ENCODE measurements at places on chromosomes 4 and X.

DNA sequence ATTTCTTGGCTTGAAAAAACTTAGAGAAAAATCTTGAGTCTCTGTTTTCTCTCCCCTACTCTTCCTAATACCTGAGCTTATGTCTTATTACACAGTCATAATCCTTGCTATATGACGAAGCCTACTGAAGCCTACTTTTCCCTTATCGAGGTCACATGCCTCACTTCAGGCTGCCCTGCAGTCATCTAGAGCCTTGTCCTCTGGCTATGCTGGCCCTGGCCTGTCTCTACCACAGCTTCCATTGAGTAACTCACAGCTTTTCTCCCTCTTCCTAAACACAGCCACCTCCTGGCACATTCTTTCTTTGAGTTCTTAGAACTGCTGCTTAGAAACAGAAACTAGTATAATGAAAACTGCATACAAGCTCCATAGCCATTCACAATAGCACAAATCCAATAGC is 1698.3 kb downstream of the STIM2 start:
- no peak for DNase-seq

GRCh38 chr4:93764639-93765246 is 63.8 kb upstream of the ATOH1 start:
- DNase-seq = peak; percentile 49

DNA sequence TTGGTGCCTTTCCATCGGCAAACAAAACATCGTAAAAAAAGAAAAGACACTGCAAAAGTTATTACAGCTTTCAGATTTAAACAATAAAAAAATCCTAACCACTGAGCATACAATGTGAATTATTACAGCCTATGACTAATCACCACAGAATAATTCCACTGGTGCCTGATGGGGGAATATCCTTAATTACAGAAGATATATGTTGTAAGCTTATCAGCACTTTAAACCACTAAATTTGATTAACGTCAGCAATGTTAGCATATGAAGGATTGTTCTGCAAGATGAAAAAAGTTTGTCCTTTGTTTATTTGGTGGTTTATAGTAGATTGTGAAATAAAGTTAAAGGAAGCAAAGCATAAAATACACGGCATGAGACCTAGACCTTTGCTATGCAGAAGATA is 210.2 kb upstream of the ADAMTS3 start:
- DNase-seq = peak; percentile 62

- DNase-seq = peak; percentile 63
These were observed 963 bp upstream of the USO1 start for GRCh38 chr4:75723163-75724065.

GRCh38 chr4:86876894-86877685 is 15.1 kb downstream of the C4orf36 start:
- DNase-seq = peak; percentile 6

GRCh38 chrX:9336456-9336855 is 128.4 kb upstream of the TBL1X start:
- DNase-seq = no peak

GRCh38 chrX:15566244-15566643 is 34.5 kb downstream of the ACE2 start:
- DNase-seq = no peak

- no peak for DNase-seq
These were observed 42.5 kb downstream of the FAAH2 start for GRCh38 chrX:57329008-57329407.

- DNase-seq = no peak
These were observed 104.6 kb upstream of the IGFBP7 start for GRCh38 chr4:57214654-57215411.

DNA sequence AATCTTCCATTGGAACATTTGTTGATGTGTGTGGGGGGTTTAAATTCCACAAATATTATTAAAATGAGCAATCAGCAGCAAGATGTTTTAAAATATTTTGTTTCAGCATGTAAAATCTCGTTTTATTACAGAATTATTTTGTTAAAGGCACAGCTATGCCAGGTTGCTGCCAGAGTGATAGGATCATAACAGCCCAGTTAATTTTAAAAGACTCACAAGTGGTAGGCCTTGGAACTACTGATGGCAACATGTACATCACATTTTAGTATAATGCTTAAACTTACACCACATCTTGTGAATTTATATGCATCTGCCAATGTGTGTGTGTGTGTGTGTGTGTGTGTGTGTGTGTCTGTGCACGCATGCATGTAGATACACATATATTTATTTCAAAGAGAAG is 97.8 kb upstream of the SPRY1 start:
- DNase-seq = no peak

GRCh38 chrX:110258552-110258951 is 59.3 kb downstream of the AMMECR1 start:
- DNase-seq = peak; percentile 36

DNA sequence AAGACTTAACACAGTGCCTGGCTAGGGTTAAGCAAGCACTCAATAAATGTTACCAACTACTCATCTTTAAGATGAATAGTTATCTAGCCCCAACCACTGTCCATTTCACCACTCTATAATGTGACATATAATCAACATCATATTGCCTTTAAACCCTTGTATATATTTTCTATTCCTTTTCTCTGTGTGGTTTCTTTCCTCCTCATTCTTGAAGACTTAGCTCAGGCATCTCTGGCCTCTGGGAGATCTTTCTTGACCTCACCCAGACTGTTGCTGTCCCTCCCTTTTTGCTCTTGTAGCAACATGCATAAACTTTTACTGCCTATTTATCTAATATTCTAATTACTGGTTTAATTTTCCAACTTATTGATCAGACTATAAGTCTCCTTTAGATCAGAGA is 249.9 kb upstream of the MAB21L2 start:
- no peak for DNase-seq

DNA sequence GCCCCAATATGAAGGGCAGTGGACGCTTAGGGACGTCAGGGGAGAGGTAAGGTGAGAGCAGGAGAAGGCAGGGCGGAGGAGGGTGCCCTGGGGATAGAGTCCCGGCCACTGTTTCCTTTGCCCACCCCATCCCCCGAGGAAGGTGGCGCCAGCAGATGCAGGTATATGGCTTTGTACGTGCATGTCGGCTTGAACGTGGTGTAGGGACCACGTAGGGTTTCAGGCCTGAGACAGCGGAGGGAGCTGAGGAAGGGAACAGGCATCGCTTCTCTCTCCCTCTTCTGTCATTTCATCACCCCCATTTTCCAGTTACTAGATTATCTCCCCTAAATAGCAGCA is 97.9 kb downstream of the PHKA2 start:
- DNase-seq = no peak

DNA sequence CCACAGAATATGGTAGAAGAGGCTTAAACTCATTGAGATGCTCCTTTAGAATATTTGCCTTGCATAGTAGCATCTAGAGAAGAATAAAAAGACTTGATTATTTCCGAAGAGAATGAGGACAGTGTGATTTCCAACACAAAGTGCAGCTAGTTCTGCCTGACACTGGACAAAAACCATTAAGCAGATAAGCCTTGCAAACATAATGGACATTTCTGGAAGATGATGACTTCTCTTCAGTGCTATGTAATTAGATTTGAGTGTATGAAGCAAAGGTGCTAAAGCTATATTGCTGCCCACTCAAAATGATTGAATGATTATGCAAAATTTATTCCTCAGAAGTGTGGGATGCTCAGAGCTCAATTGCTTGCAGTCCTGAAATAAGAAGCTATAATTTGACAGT is 156.4 kb downstream of the VEGFC start:
- DNase-seq = no peak

- DNase-seq = peak; percentile 77
These were observed 315.9 kb downstream of the MAPK10 start for GRCh38 chr4:86043755-86044592.

- DNase-seq = peak; percentile 95
These were observed 14.1 kb upstream of the STX18 start for GRCh38 chr4:4555916-4556315.

- no peak for DNase-seq
These were observed 242.7 kb downstream of the BCOR start for GRCh38 chrX:39854772-39855747.

- peak; percentile 39 for DNase-seq
These were observed 222.5 kb downstream of the MGST2 start for GRCh38 chr4:139887962-139888735.

- no peak for DNase-seq
These were observed 453 bp upstream of the PBDC1 start for GRCh38 chrX:76172325-76172893.

- DNase-seq = no peak
These were observed 8.6 kb upstream of the GPRIN3 start for GRCh38 chr4:89316211-89316610.

- DNase-seq = peak; percentile 56
These were observed 386.1 kb upstream of the CNKSR2 start for GRCh38 chrX:20988118-20988517.

DNA sequence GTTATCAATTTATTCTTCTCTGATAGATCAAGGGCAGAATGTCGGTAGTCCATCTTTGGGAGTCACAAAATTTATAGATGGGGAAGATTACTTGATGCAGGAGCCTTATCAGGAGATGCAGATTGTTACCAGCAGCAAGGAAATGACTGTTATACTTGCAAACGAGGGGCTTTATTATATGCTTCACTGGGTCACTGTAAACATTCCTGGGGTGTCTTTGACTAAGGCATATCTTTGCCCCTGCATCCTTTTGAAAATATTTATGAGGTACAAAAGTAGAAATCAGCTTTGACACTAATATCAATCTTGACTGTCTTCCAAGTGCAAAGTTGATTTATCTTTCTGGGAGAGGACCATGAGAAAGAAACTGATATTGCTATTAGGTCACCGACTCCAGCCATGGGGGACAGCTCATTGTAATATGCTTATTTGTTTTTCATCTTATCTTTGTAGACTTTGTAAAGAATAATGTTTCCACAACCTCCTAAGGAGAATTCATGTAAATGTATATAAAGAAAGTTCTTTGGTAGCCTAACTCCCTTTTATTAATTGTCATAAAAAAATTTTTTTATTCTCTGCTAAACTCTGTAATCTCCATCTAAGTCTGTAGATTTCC is 177.3 kb upstream of the EMCN start:
- no peak for DNase-seq

GRCh38 chr4:114807357-114807756 is 208.8 kb downstream of the UGT8 start:
- no peak for DNase-seq

DNA sequence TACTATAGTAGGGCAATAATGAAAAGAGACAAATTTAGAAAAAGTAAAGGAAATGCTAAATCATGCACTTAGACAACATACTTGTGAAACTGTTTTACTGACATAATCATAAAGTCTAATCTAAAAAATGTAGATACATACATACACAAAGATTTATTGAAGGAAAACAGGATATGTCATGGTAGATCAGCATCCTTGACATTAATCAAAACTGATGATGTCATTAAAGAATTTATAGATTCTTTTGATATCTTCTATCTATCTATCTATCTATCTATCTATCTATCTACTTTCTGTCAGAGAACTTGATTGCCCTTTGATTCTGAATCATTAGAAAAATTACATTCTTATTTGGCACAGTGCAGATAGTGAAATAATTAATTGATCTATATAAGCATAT is 311.3 kb downstream of the CCSER1 start:
- no peak for DNase-seq

DNA sequence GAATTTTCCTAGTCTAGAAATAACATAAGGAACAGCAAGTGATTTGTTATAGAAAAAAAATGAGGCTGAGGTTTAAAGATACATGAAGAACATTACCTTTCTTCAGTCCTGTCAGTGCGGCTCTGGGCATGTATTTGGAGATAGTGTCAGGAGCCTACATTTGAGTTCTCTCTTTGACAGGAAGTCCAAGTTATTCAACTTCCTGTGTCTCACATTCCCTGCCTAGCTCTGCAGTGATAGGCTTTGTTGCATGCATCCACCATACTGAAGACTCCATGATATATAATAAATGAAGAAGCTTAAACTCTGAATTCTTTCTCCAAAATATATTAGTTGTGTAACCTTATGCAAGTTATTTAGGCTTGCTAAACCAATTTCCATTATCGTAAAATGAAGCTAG is 148.7 kb downstream of the RELL1 start:
- no peak for DNase-seq

GRCh38 chr4:81621490-81621889 is 149.8 kb upstream of the RASGEF1B start:
- DNase-seq = no peak

DNA sequence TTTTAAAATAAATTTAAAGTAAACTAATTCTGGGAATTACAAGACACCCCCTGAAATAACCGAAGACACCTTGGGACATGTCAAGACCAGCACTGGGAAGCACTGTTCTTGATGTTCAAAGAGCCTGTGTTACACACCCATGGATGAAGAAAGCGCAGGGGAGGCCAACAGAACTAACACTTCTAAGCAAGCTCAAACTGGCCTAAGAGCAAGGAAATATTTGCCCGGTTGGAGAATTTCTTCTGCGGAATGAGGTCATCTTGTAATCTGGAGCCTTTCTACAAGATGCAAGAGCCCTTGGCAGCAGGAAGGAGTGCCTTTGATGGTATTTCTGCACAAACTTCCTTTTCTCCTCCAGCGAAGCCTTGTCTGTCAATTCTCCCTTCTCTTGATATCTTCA is 9.3 kb upstream of the EFHC2 start:
- DNase-seq = no peak

DNA sequence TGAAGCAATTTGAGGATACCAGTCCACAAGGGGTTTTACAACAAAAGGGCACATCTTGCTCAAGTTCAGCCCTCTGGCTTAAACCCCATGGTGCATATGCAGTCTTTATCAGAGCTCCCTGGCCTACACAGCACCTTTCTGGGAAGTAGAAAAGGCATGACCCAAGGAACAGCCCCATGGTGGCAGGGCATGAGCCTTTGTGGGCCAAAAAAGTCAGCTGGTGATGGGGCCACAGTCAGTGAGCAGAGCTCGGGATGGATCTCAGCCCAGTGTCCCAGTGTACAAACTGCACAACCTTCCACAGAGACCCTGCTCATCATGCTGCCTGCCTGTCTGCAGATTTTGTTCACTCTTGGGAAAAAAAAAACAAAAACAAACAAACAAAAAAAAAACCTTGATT is 22.3 kb upstream of the TMEM165 start:
- no peak for DNase-seq

DNA sequence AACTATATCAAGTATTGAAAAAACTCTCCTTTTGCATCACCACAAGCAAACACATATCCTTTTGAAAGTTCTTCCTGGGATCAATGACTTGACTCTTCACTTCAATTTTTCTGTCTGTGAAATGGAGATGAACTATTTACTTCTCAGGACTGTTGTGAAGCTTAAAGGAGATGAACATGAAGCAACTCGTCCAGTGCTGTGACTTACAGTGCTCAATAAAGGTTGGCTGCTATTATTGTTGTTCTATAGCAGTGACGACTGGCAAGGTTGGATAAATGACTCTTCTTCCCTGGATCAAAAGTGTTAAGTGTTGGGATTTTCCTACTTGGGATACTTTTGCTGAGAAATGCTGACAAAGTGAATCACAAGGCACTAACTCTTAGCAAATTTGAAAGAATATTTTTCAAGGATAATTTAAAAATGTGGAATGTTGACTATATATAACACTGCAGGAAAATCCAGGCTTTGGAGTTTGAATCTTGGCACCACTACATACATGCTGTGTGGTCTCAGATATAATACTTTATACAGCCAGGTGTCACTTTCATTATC is 13.7 kb downstream of the FRAS1 start:
- no peak for DNase-seq

- DNase-seq = peak; percentile 40
These were observed 220.1 kb downstream of the AFAP1 start for GRCh38 chr4:7719354-7720174.

GRCh38 chrX:88560673-88561330 is 186.2 kb upstream of the CPXCR1 start:
- DNase-seq = no peak

Data from fibroblast of upper back skin (primary cell).